ENCODE measurements at places on chromosomes 7 and 10.

DNA sequence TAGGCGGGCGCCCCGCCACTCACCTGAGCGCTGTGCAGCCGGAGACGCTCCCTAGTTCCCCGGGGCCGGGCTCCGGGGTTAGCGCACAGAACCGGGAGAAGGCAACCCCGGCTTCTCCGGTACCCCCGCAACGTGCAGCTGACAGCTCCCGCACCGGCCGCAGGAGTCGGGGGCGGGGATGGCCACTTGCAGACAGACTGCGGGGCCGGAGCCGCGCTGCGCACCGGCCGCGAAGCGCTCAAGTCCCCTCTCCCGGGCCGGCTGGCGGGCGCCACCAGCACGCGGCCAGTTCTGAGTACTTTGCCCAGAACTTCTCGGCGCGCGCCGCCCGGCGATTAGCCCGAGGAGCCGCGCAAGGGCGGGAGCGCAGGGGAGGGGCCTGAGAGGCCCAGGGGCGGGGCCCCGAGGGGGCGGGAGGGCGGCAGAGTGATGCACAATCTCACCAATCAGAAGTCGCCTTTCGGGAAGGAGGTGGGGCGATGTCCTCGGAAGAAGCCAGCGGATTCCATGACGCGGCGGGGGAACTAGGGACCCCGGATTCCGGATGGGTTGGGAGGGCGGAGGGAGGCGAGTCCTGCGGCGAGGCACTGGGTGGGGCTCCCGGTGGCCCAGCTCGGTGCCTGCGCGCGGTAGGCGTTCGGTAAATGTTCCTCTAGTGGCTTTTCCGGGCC lies at the start of gene OSBPL3:
TSS of gene OSBPL3 (minus strand) at position 316 of the 671 bp plus-strand sequence. CDS start 87,706 bp downstream, outside the sequence.
- peak; percentile 93 for DNase-seq

- DNase-seq: no peak
These were observed 306.1 kb upstream of the ADARB2 start for GRCh38 chr10:2043379-2043778.

DNA sequence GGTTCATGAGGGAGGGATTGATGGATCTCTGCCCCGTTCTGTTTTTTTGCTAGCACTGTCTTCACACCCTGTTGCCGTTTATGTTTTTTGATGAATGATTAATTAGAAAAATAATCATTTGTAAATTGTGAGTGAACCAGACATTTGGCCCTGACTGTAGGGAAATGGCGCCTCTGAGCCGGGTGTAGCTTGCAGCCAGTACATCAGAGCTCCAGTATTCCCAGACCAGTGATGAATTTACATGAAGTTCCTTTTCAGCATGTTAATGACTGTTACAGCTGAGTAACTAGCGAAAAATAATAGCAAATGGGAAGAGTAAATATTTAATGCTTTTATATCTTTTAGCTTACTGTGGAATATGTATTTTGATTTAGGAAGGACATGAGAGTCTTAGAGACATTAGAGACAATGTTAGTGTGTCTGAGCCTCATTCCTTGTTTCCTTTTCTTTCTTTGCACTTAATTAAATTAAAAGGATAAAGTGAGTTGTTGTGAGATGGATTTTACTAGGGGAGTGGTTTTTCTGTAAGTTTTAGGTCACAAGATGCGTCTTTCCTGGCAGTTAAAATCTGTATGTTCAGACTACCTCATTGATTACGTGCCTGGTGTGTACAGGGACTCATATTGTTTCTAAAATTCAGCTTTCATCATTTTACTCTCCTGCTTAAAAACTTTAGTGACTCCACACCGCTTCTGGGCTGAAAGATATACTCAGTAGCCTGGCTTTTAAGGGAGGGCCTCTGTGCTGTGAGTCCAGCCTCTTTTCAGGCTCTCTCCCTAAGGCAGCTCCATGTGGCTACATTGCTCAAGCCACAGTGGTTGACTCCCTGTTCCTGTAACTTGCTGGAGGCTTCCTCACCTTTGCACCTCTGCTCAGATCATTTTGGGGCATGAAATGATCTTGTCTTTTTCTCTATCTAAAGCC lies 86.4 kb downstream of the AUTS2 start:
- no peak for DNase-seq

DNA sequence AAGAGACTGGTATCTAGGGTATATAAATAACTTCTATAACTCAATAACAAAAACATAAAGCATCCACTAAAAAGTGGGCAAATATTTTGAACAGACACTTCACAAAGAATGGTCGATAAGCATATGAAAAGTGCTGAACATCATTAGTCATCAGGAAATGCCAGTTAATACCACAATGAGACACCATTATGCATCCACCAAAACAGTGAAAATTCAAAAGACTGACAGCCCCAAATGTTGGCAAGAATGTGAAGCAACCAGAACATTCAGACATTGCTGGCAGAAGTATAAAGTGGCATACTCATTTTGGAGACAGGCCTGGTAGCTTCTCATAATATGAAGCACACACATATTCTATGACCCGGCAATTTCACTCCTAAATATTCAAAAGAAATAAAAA lies 26.5 kb upstream of the GSAP start:
- no peak for DNase-seq

DNA sequence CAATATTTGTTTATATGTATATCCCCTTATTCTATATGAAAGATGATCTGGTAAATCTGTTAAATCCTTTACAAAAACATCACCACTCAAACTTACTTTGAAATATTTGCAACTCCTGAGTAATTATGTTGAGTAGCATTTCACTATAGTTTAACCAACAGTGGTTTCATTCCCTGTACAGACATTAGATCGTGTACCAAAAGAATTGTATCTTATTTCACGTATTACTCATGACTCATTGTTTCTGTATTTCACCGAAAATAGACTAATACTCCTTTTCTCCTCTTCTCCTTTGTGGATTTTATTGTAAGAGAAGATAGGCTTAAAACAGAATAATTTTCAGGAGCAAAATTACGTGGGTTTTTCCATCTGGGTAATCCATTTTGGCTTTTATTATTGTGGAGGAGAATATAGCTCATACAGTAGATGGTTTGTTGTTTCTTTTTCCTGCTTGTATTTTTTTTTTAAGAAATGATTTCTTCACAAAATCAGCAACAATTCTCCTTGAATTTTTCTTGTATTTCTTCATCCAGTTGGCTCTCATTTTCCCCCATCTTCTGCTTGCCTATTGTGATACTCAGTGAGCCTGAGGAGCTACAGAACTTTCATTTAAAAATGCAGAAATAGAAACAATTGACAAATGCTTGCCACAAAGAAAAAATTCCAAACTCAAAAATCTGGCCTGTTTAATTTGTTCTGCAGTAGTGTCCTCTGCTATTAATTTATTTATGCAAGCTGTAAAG lies 90.6 kb upstream of the OIT3 start:
- no peak for DNase-seq

GRCh38 chr10:68861253-68861652 lies 33.9 kb downstream of the STOX1 start:
- DNase-seq: no peak

DNA sequence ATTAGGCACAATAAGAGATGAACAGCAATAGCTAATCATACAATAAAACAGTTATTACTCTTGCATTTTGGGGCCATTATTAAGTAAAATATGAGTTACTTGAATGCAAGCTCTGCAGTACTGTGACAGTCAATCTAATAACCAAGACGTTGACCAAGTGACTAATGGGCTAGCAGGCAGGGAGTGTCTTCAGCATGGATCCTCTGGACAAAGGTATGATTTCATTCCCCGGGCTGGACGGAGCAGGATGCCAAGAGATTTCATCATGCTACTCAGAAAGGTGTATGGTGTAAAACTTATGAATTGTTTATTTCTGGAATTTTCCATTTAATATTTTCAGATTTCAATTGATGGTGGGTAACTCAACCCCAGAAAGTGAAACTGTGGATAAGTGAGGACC lies 80.9 kb downstream of the SHH start:
- no peak for DNase-seq

GRCh38 chr10:133154996-133155778 lies 4.8 kb upstream of the KNDC1 start:
- no peak for DNase-seq

- DNase-seq: no peak
These were observed 372 bp upstream of the TMEM130 start for GRCh38 chr7:98870121-98870651.

GRCh38 chr7:40356871-40357709 lies 222.3 kb downstream of the SUGCT start:
- DNase-seq: no peak

- no peak for DNase-seq
These were observed 627.6 kb upstream of the PHF14 start for GRCh38 chr7:10346032-10346431.

GRCh38 chr10:80144696-80145131 lies 12.2 kb downstream of the PLAC9 start:
- no peak for DNase-seq

DNA sequence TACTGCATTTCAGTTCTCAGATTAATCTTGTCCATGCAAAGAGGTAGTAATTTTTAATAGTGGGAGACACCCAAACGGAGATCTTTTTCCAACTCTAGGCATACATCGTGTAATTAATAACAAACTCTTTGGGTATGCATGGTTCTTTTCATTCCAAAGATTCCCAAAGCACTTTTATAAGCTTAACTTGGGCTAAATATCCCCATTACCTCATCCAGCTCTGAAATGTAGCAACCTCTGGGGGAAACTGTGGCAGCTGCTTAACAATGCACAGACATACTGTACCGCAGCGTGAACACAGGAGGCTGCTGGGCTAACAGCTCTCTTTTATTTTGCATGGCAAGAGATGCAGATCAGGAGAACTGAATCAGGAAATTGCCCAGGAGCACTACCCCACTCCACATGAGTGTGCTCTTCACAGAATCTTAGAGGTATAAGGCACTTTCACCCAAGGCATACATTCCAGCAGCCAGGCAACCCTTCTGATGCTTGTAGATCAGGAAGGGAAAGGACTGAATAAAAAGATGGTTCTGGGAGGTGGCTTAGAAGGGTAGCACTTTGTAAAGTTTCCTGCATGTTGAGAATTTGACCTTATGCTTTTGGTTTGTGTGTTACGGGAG lies 114.4 kb upstream of the GLI3 start:
- DNase-seq: no peak
